ENCODE measurements at places on chromosomes 11 and 22. TPM values are rescaled to one million over a fixed set of nuclear protein-coding genes. Genes with fewer than 3 reads are reported as not detected.

DNA sequence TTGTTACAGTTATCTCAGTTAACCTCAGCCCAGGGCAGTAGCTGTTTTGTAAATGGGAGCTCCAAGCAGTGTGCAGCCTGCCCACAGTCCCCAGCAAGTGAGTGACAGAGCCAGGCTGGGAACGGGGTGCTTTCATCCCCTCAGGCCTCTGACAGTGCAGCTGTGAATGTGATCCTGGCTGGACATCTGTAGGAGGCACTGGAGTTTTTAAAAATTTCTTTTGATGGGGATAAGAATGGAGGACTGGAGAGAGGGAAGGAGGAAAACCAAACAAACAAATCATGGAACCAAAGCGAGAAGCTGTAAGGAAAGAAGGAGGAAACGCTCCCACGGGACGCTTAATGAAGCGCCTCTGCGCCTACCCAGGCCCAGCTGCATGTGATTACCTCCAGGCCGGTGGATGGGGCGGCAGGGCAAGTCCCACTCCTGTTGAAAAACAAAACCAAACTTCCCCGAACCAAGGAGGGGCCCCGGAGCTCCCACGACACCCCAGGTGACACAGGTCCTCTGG, 40.6 kb downstream of the SCUBE1 start:
- no peak overlapping the region for H3K4me3 ChIP-seq
- no peaks in the 10 kb centered on the region for H3K4me1 ChIP-seq
- no peaks in the 10 kb centered on the region for H3K27me3 ChIP-seq
- H3K27ac ChIP-seq, result no peak overlapping the region
- H3K36me3 ChIP-seq, result no peaks in the 10 kb centered on the region

DNA sequence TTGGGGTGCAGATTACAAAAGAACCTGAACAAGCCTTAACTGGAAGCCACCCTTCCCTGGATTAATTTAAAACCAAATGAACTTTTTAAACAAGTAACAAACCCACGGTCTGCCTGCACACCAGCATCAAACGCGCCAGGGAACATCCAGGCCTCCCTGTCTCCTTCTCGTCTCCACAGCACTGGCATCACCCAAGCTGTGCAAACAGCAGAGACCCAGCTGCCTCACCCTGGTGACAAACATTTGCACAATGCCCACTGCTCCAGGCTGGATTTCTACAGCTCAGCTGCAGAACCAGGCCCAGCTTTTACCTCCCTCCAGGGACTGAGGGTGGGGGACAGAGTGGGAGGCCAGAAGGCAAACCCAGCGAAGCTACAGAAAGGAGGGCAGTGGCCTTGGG, 7.0 kb downstream of the RPL3 start:
- DNase-seq, result no peak
- no peak overlapping the region for H3K27ac ChIP-seq
- H3K27me3 ChIP-seq, result no peaks in the 10 kb centered on the region
- peaks cover 55% of the 10 kb centered on the region for H3K36me3 ChIP-seq

- peaks cover 18% of the 10 kb centered on the region for H3K4me1 ChIP-seq
- H3K27me3 ChIP-seq, result peaks cover 62% of the 10 kb centered on the region
- no peak overlapping the region for H3K27ac ChIP-seq
- H3K4me3 ChIP-seq, result peak overlapping the region; percentile 72
- no peaks in the 10 kb centered on the region for H3K36me3 ChIP-seq
These were observed 428 bp upstream of the FEZ1 start for GRCh38 chr11:125496529-125496857.

GRCh38 chr11:128345316-128345715, 242.0 kb downstream of the ETS1 start:
- DNase-seq, result peak; percentile 45
- peak overlapping the region; percentile 81 for H3K27ac ChIP-seq
- H3K4me1 ChIP-seq, result peaks cover 78% of the 10 kb centered on the region
- peaks cover 24% of the 10 kb centered on the region for H3K36me3 ChIP-seq
- H3K27me3 ChIP-seq, result no peaks in the 10 kb centered on the region

GRCh38 chr22:31342389-31343140, 3.6 kb downstream of the PATZ1 start:
- H3K4me3 ChIP-seq, result peak overlapping the region; percentile 83
- DNase-seq, result no peak
- H3K4me1 ChIP-seq, result peaks cover 65% of the 10 kb centered on the region
- H3K27ac ChIP-seq, result peak overlapping the region; percentile 68
- H3K27me3 ChIP-seq, result no peaks in the 10 kb centered on the region

- H3K4me1 ChIP-seq, result no peaks in the 10 kb centered on the region
- no peaks in the 10 kb centered on the region for H3K36me3 ChIP-seq
- no peak overlapping the region for H3K27ac ChIP-seq
- DNase-seq, result no peak
- H3K27me3 ChIP-seq, result no peaks in the 10 kb centered on the region
These were observed 466.8 kb downstream of the SOX6 start for GRCh38 chr11:15889363-15890030.

- H3K27me3 ChIP-seq, result peaks cover 2% of the 10 kb centered on the region
- no peaks in the 10 kb centered on the region for H3K4me1 ChIP-seq
- H3K36me3 ChIP-seq, result no peaks in the 10 kb centered on the region
- no peak for DNase-seq
- no peak overlapping the region for H3K4me3 ChIP-seq
These were observed 428.8 kb downstream of the DYNC2H1 start for GRCh38 chr11:103537904-103538502.

DNA sequence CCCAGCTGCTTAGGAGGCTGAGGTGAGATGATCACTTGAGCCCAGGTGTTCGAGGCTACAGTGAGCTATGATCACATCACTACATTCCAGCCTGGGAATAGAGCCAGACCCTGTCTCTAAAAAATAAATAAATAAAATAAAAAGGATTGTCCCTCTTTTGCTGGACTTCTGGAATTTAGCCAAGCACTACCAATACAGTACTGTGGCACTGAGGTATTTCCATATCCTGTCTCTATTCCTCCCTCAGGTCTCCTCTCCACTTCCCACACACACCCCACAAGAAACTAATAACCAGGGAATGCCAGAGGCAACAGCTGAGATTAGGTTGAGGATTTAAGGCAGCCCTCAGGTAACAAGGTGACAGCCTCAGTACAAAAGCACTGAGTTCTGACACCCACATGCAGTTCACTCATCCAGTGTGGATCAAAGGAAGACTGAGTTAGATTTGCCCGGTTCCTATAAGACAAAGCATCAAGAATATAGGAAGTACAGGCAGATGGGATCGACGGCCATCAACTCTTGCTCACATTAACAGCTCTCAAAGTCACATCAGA, 4.5 kb upstream of the PPP2R1B start:
- DNase-seq, result no peak
- no peak overlapping the region for H3K27ac ChIP-seq
- H3K36me3 ChIP-seq, result no peaks in the 10 kb centered on the region
- no peak overlapping the region for H3K4me3 ChIP-seq

GRCh38 chr11:32444186-32444585, 8.8 kb upstream of the WT1 start:
- peaks cover 59% of the 10 kb centered on the region for H3K27me3 ChIP-seq
- no peak overlapping the region for H3K4me3 ChIP-seq
- H3K36me3 ChIP-seq, result peaks cover 2% of the 10 kb centered on the region
- H3K27ac ChIP-seq, result no peak overlapping the region
- no peaks in the 10 kb centered on the region for H3K4me1 ChIP-seq
- DNase-seq, result no peak

- no peak for DNase-seq
- no peak overlapping the region for H3K27ac ChIP-seq
- H3K4me3 ChIP-seq, result no peak overlapping the region
These were observed 12.9 kb upstream of the HBE1 start for GRCh38 chr11:5282628-5283027.

- no peaks in the 10 kb centered on the region for H3K27me3 ChIP-seq
- no peak for DNase-seq
- H3K27ac ChIP-seq, result no peak overlapping the region
- H3K4me1 ChIP-seq, result no peaks in the 10 kb centered on the region
- H3K4me3 ChIP-seq, result no peak overlapping the region
These were observed 687.2 kb downstream of the OPCML start for GRCh38 chr11:132844956-132845696.

DNA sequence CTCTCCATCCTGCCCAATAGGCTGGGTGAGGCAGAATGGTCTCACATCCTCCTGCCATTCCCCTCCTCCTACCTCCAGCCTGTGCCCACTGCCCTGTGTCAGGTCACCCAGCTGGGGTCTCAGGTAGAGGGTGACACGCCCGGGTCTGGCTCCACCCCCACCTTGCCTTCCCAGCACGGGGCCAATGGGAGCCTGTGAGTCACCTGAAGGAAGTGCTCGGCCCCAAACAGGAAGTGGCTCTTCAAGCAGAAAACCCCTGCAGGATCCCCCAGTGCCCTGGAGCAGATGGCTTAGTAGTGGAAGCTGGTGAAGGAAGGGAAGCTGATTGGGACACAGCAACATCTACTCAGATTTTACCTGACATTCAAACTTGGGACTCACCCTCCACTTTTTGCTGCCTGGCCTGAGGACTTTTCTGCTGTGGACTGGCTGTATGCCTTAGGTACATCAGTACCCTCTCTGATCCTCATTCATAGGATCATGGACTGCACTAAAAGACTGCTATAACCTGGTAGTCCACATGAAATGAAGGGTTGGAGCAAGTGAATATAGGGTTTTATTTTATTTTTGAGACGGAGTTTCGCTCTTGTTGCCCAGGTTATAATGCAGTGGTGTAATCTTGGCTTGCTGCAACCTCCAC, 33.4 kb downstream of the GDPD5 start:
- peak overlapping the region; percentile 63 for H3K27ac ChIP-seq
- no peak overlapping the region for H3K4me3 ChIP-seq
- peaks cover 24% of the 10 kb centered on the region for H3K4me1 ChIP-seq

- no peaks in the 10 kb centered on the region for H3K4me1 ChIP-seq
- no peak for DNase-seq
- H3K27ac ChIP-seq, result no peak overlapping the region
- no peaks in the 10 kb centered on the region for H3K27me3 ChIP-seq
These were observed 52.6 kb downstream of the ARHGAP42 start for GRCh38 chr11:100739666-100740065.

- peaks cover 29% of the 10 kb centered on the region for H3K27me3 ChIP-seq
- H3K36me3 ChIP-seq, result no peaks in the 10 kb centered on the region
- H3K4me1 ChIP-seq, result peaks cover 3% of the 10 kb centered on the region
- H3K4me3 ChIP-seq, result no peak overlapping the region
- H3K27ac ChIP-seq, result no peak overlapping the region
- DNase-seq, result no peak
These were observed 5.0 kb downstream of the DRD2 start for GRCh38 chr11:113470233-113470632.

GRCh38 chr11:118656563-118657165, 22.8 kb downstream of the TREH start:
- DNase-seq, result no peak
- peaks cover 9% of the 10 kb centered on the region for H3K4me1 ChIP-seq
- H3K27me3 ChIP-seq, result no peaks in the 10 kb centered on the region
- no peak overlapping the region for H3K27ac ChIP-seq

DNA sequence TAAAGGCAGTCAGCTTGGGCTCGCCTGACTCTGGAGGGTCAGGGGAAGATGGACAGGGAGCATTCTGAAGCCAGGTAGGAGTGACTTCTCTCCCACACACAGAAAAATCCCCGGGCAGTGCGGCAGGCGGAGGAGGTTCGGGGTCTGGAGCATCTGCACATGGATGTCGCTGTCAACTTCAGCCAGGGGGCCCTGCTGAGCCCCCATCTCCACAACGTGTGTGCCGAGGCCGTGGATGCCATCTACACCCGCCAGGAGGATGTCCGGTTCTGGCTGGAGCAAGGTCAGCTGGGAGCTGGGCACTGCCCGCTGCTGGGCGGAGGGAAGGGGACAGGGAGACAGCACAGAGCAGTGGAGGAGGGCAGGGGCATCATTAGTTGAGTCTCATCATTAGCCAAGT, 13.2 kb upstream of the POU2F3 start:
- H3K36me3 ChIP-seq, result no peaks in the 10 kb centered on the region
- peaks cover 7% of the 10 kb centered on the region for H3K27me3 ChIP-seq
- peaks cover 1% of the 10 kb centered on the region for H3K4me1 ChIP-seq
- H3K4me3 ChIP-seq, result no peak overlapping the region
- no peak overlapping the region for H3K27ac ChIP-seq
- no peak for DNase-seq

GRCh38 chr11:78656327-78656726, 81.7 kb upstream of the NARS2 start:
- H3K27ac ChIP-seq, result no peak overlapping the region
- no peaks in the 10 kb centered on the region for H3K36me3 ChIP-seq
- no peak overlapping the region for H3K4me3 ChIP-seq

DNA sequence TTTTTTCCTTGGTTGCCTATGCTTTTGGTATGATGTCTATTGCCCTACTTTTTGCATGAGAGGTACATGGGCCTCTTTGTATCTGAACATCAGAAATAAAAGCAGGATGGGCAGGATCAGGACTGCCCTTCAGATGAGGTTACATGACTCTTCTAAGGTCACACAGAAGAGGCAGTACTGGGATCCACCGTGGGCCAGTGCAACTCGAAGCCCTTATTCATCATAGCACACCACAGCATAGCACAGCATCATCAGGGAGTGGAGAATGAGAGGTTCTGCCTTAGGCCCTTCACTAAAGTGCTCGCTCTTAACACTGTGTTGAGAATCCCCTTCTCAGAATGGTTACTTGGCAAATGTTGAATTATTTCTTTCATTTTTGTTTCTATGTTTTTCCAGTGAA, 88.3 kb downstream of the C22orf31 start:
- DNase-seq, result no peak
- no peak overlapping the region for H3K4me3 ChIP-seq
- H3K36me3 ChIP-seq, result no peaks in the 10 kb centered on the region

- no peak for DNase-seq
- H3K4me3 ChIP-seq, result no peak overlapping the region
- H3K36me3 ChIP-seq, result no peaks in the 10 kb centered on the region
- H3K27me3 ChIP-seq, result peaks cover 9% of the 10 kb centered on the region
- no peak overlapping the region for H3K27ac ChIP-seq
- peaks cover 4% of the 10 kb centered on the region for H3K4me1 ChIP-seq
These were observed 79.9 kb upstream of the SEPTIN5 start for GRCh38 chr22:19634226-19634975.

GRCh38 chr11:70913715-70914231, 338.6 kb downstream of the SHANK2 start:
- H3K27ac ChIP-seq, result no peak overlapping the region
- no peaks in the 10 kb centered on the region for H3K36me3 ChIP-seq
- H3K4me3 ChIP-seq, result no peak overlapping the region
- no peaks in the 10 kb centered on the region for H3K4me1 ChIP-seq
- peaks cover 6% of the 10 kb centered on the region for H3K27me3 ChIP-seq

DNA sequence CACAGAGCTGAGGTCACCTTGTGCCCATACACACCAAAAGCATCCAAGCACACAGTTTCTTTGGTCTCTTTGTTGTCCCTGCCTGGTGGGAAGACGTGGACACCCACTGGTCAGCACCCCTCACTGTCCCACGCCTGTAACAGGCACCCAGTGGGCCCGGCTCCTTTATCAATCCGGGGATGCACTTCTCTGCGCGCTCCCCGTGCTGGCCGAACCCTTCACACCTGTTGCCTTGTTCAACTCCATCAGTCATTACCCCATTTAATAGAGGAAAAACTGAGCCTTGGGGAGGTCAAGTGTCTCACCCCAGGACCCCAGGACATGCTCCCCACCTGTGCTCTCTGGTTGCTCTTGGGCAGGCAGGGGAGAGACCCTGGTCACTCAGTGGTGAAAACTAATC, 49.7 kb upstream of the FGF3 start:
- no peaks in the 10 kb centered on the region for H3K4me1 ChIP-seq
- no peaks in the 10 kb centered on the region for H3K36me3 ChIP-seq
- H3K4me3 ChIP-seq, result no peak overlapping the region
- peaks cover 4% of the 10 kb centered on the region for H3K27me3 ChIP-seq
- DNase-seq, result no peak

Gene HBG1
- total RNA-seq, result not detected

Gene HOATZ
- total RNA-seq, result not detected

Gene KCNQ1OT1
- 0.22 TPM for total RNA-seq

Gene HBE1
- total RNA-seq, result not detected

Gene MYOD1
- not detected for total RNA-seq

Gene KDM4D
- total RNA-seq, result 0.84 TPM

Gene CHRDL2
- not detected for total RNA-seq

Gene P2RY2
- total RNA-seq, result not detected

Gene KDM4E
- total RNA-seq, result not detected

Gene CEP57
- total RNA-seq, result 73.2 TPM
